ENCODE measurements at places on chromosomes 4 and X.
A peak's percentile ranks its signal among the peaks of the same experiment; 100 is the strongest.

DNA sequence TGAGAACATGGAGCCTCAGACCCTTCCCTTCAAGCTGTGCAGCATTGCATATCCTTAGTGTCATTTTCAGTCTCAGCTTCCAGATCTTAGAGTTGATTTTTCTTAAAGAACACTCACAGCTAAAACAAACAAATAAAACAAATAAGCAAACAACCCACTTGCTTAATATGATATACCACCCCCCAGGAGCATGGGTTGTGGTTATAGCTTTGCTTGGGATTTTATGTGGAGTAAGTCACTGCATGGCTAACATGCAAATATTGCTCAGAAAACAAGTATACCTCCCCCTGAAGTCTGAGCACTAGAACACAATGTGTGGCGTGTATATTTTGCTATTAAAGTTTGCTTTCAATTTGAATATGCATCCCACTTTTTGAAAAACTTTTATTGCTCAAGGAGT lies 78.6 kb downstream of the MGST2 start:
- DNase-seq = no peak

GRCh38 chr4:139229534-139230039 lies 50.4 kb downstream of the MGARP start:
- DNase-seq = peak; percentile 57

DNA sequence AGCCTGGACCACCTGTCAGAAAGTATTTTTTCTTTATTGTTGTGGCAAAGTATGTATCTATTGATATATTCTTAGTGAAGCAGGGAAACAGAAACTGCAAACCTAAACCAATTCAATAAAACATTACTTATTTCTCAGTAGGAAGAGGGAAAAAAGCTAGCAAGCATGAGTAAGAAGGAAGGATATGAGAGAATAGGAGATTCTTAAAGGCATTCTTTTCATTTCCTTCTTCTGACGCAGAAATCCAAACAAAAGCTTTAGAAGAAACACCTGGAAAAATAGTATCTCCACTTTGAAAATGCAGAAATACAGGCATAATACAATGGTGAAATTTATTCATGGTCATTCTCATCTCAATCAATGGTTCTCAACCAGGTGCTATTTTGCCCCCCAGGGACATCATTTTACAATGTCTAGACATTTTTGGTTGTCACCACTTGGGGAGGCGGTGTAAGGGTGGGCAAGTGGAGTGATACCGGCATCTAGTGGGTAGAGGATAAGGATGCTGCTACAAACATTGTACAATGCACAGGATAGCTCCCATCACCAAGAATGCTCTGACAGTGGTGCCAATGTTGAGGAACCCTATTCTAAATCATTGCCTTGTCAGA lies 21.7 kb upstream of the ATXN3L start:
- DNase-seq = no peak

DNA sequence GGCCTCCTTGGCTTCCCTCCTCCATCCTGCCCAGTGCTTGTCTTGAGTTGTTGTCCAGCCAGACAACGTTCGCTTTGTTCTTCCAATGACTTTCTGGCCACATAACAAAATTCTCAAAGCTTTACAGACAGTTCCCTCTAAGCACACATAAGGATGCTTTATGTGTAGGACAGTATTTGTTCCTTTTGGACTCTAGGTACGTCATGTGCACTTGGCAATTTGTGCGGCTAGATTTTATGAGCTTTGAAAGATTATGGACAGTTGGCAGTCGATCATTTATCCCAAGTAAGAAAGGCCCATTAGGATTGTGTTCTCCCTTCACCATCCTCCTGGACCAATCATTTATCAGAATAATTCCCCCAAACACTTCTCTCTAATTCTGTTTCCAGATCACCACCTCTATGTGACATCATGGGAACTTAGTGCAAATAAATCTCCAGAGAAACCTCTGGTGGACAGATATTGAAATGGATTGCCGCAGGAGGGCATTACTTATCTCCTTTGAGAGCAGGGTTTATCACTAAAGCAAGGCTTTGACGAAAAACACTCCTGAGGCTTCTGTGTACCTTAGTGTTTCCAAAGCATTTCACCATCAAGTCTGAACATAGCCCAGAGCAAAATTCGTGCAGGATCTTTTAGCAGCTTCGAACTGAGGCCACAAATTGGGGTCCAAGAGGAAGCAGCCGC lies 77.4 kb upstream of the BMPR1B start:
- no peak for DNase-seq

GRCh38 chr4:31126881-31127398 lies 406.8 kb downstream of the PCDH7 start:
- no peak for DNase-seq

DNA sequence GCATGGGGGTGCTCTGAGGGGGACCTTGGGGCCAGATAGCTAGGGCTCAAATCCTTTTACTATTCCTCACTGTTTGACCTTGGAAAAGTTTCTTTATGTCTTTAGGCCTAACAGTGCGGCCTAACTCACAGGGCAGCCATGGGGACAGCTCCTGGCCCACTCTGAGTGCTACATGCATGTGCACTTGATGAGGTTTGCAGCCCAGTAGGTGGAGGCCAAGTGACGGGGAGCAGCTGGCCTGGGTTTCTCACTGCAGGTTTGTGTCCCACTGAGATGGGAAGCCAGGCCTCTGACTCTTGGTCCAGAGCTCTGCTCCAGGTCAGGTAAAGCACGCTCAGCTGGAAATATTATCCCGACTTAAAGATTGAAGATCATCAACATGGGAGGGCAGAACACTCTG lies 102.8 kb downstream of the SLC2A9 start:
- no peak for DNase-seq

DNA sequence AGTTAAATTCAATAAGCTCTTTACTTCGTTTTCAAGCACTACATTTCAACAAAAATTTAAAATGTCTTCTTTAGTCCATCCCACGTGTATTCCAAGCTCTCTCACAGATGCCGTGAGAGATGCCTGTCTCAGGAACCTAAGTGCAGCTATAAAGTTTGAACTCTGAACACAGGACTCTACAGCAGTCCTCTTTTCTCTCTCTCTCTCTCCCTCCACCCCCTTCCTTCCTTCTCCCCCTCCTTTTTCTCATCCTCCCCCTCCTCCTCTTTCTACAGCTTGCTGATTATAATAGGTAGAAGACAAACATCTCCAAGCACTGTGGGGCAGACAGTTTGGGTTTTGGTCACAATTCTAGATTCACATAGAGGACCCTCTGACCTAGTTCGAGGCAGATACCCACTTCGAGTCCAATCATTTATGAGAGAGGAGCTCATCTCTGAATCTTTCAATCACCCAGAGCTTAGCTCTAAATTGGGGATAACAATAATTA lies 31.5 kb upstream of the DCLK2 start:
- no peak for DNase-seq

DNA sequence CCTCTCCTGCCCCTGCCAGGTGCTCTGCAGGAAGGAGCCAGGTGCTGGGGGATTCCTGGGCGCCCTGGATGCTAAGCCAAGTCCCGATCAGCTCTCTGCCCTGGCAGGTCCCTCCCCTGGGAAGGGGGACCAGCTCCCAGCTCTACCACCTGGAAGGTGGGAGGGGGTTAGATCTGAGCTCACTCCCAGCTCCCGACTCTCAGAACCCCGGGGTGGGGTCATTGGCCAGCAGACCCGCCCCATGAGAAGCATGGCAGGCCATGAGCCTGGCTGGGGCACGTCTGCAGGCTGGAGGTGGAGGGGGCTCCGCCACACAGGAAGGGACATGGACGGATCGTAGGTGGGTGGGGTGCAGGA lies 83.4 kb upstream of the NKX1-1 start:
- no peak for DNase-seq

DNA sequence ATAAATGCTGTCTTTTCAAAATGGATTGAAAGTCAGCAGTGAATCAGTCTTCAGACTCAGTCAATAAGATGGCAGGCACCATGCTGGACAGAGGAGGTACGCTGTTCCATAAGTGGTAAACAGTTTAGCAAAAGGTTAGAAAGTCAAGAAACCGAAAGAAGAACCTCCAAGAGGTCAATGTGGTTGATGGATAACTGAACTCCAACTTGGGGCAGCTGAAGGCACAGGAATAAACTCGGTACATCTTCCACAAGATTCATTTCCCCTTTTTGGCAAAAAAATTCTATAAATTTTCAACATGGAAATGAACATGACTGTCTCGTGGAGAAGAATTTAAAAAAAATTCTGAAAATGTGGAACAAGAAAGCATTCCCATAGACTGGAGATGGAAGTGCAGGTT lies 18.4 kb upstream of the SEL1L3 start:
- peak; percentile 36 for DNase-seq

GRCh38 chr4:147334478-147334877 lies 146.4 kb upstream of the EDNRA start:
- no peak for DNase-seq

DNA sequence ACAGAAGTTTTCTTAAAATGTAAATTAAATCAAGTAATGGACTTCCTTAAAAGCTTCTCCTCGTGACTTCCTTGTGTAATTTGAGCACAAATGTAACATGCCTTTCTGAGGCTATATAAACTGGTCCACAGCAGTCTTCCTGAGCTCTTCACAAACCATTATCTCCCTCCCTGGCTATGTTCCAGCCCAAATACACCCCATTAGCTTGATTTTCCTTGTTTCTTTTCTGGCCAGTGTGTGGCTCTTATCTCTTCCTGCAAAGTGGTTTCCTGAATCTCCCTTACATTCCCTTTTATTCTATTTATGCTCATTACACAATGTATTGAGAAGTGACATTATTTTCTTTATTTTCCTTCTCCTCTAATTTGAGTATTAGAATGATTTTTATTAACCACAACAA lies 1085.3 kb upstream of the PCDH10 start:
- DNase-seq = no peak
